Stimulated activated CD8-positive, alpha-beta memory T cell treated with anti-CD3 and anti-CD28 coated beads, Interleukin-2, amount 100 ng/mL, for 1 hour (primary cell): ENCODE measurements at places on chromosomes 12 and 14.

- no peak for DNase-seq
Observed at GRCh38 chr12:103561174-103561573, 25.9 kb upstream of the STAB2 start.

DNA sequence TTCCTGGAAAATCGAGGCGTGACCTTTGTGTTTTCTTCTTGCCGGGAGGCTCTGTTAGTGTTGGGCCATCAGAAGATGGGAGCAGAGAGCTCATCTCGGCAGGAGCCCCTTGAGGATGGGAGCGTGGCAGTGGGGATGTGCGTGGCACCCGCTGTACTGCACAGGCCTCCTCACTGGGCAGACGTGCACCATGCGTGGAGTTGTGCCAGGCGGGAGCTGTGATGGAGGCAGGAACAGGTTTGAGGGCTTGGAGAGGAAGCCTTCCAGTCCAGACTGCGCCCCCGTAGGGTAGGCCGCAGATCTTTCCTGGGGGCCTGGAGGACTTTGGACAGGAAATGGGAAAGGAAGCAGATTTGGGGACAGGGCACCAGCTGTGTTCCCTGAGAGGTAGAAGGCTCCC lies 197.5 kb downstream of the TSPAN9 start:
- DNase-seq, result no peak

DNA sequence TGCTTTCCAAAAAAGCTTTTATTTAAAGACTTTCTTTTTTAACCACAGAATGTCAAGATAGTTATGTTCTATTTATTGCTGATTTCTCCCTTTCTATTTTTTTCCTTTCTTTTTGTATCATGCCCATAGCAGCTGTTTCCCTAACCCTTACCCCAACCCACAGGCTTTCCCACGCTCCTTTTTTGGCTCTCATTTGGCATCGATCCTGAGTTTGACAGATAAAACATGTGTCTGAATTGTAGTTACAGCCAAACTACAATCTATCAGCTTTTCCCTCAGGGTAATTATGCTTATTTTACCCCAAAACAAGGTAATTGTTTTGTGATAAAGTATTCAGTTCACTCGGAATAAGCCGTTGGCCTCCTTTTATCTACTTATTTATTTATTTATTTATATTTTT lies 46.7 kb downstream of the PDE3A start:
- no peak for DNase-seq

- peak; percentile 66 for DNase-seq
Observed at GRCh38 chr14:103500148-103500990, 22.3 kb downstream of the CKB start.

GRCh38 chr14:61641914-61642613 lies 53.2 kb upstream of the HIF1A start:
- DNase-seq, result no peak

DNA sequence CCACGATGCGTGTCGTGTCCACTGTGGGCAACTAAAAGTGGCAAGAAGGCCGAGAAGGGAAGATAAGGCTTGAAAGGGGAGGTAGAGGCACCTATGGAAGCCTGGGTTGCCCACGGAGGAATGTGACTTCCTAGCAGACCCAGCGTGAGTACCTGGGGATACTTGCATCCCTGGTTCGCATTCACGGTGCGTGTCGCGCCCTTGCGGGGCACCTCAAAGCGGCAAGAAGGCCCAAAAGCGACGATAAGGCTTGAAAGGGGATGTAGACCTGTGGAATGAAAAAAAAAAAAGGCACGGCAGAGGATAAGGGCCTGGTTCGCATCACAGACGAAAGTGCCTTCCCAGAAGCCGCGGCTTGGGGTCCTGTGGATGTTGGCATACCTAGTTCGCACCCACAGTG lies 282.9 kb downstream of the ALG10 start:
- no peak for DNase-seq

DNA sequence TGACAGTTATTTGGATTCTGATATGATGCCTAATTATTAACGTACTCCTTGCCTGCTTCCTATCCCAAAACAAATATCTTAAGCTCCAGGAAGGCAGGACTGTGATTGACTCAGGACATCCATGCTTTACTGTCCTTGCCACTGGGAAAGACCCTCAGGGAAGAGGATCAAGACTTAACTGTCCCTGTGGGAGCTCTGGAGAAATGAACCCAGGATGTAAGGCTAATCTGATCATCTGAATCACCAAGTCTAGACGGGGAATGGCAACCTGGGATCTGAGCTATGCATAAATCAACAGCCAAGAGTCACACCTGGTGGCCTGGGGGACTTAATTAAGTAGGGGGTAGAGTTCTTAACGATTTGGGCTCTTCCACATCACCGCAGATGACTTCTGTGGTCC lies 153.2 kb upstream of the BCL2L14 start:
- DNase-seq, result no peak

- no peak for DNase-seq
Observed at GRCh38 chr12:52005903-52006703, 643 bp upstream of the TAMALIN start.

DNA sequence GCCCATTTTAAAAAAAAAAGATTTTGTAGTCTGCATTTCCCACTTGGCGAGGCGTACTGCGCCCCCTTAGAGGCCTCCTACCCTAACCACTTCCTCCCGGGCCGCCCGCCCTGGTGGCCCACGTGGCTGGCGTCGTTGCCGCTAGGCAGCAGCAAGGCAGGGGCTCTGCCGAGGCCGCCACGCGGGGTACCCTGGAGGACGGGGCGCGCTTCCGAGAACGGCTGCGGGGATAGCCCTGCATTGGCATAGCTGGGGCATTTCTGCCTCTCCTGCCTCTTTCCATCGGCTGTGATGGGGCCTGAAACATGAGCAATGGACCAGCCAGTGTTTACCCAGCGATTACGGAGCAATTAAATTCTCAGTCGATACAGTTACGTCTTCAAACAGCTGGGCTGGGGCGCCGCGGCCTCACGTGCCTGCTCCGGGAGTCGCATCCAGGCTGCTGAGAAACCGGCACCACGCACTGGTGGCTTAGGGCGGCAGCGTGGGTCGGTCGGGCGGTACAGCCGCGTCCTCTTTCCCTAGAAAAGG lies 38.0 kb downstream of the IQSEC3 start:
- DNase-seq, result no peak
